Uterus (tissue), 4 donors: ENCODE measurements at places on chromosomes 1 and 21. TPM values are rescaled to one million over a fixed set of nuclear protein-coding genes. Genes with fewer than 3 reads are reported as not detected.

Gene SLC37A1
- 4.7 TPM for total RNA-seq

Gene S100A7
- not detected for total RNA-seq

Gene ILDR2
- 0.30 TPM for total RNA-seq

Gene MSTO1
- 60.6 TPM for total RNA-seq

Gene BROX
- 74.7 TPM for total RNA-seq

Gene S100A8
- total RNA-seq: 25.2 TPM

Gene GBP6
- total RNA-seq: not detected

Gene CR1
- total RNA-seq: 2.1 TPM

Gene LPAR3
- total RNA-seq: not detected

Gene IGFN1
- total RNA-seq: not detected

GRCh38 chr1:65948609-65949229, 156.0 kb downstream of the PDE4B start:
- H3K4me3 ChIP-seq: no peak overlapping the region
- no peak overlapping the region for H3K27ac ChIP-seq
- H3K4me1 ChIP-seq: no peaks in the 10 kb centered on the region
- H3K36me3 ChIP-seq: no peaks in the 10 kb centered on the region

DNA sequence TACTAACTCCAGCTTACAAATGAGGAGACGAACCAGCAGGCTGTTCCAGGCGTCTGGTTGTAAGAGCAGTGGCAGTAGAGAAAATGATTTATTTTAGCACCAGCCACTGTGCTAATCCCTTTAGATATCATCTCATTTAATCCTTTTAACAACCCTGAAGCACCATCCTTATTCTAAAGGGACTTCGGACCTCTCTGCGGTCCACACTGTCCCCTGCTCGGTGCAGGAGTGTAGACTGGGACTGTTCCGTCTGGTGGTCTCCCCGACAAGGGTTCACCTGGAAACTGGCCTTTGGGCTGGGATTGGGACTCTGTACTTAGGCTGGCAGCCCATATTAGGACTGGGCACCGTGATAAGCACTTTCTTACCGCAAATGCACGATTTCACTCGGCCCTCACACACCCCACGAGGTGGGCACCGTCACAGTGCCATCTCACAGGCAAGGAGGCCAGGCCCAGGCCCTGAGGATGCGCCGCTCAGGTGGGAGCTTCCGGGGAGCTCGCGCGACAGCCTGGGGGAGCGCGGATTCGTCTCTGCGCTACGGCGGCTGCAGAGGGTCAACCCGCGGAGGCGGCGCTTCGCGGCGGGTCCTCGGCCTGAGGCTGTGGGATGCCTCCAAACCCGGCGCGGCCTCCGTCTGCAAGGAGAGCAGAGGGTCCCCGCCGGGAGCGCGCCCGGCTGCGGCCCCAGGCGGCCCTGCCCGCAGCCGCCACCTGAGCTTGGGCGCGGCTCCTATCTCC, 45.2 kb downstream of the ATP1A1 start:
- DNase-seq: peak; percentile 84
- no peaks in the 10 kb centered on the region for H3K27me3 ChIP-seq
- H3K27ac ChIP-seq: peak overlapping the region; percentile 78
- peaks cover 3% of the 10 kb centered on the region for H3K4me1 ChIP-seq
- peak overlapping the region; percentile 80 for H3K4me3 ChIP-seq

GRCh38 chr1:117674521-117675400, 68.9 kb downstream of the TENT5C start:
- H3K4me3 ChIP-seq: no peak overlapping the region
- H3K36me3 ChIP-seq: no peaks in the 10 kb centered on the region
- DNase-seq: no peak
- H3K27me3 ChIP-seq: no peaks in the 10 kb centered on the region
- no peak overlapping the region for H3K27ac ChIP-seq
- no peaks in the 10 kb centered on the region for H3K4me1 ChIP-seq

DNA sequence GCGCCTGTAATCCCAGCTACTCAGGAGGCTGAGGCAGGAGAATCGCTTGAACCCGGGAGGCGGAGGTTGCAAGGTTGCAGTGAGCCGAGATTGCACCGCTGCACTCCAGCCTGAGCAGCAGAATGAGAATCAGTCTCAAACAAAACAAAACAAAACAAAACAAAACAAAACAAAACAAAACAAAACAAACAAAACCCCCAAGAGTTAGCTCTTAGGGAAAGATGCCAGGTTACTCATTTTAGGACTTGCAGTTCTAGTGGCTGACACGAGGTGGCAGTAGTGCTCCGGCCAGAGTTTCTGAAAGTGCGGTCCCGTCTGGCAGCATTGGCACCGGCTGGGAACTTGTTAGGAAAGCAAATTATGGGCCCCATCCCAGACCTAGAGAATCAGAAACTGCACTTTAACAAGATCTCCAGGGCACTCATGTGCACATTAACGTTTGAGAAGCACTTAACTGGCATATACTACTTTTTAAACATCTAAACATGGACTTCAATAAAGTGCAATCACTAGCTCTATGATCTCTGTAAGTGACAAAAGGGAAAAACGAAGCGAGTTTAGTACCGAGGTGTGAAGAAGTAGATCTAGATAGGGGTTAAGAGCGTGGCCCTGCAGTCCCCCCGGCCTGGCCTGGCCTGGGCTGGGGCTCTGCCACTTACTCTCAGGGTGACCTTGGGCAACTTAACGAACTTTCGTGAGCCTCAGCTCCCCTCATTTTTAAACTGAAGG, 41.9 kb upstream of the TNFRSF1B start:
- H3K4me3 ChIP-seq: no peak overlapping the region
- H3K36me3 ChIP-seq: no peaks in the 10 kb centered on the region
- H3K27me3 ChIP-seq: no peaks in the 10 kb centered on the region
- peak; percentile 80 for DNase-seq
- no peak overlapping the region for H3K27ac ChIP-seq
- H3K4me1 ChIP-seq: no peaks in the 10 kb centered on the region

- DNase-seq: no peak
- peak overlapping the region; percentile 75 for H3K4me3 ChIP-seq
- no peaks in the 10 kb centered on the region for H3K27me3 ChIP-seq
- H3K27ac ChIP-seq: peak overlapping the region; percentile 95
These were observed 7.7 kb upstream of the MPZL1 start for GRCh38 chr1:167714098-167714438.

DNA sequence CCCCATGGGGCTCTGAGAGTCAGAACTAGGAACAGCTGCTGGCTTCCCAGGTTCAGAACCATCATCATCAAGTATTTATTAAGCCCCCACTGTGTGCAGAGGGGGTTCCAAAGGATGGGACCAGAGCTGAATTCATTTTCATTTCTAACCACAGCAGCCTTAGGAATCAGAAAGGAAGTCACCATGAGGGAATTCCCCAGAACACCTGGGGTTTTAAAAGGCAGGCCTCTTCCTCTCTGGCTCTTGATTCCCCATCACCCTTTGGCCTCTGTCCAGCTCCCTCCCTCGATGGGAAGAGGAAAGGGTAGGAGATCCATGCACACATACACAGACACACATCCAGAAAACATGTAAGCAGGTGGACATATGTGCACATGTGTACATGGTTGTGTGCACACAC, 1.3 kb upstream of the KCNN3 start:
- H3K27ac ChIP-seq: no peak overlapping the region
- H3K27me3 ChIP-seq: no peaks in the 10 kb centered on the region
- H3K4me3 ChIP-seq: no peak overlapping the region
- peak; percentile 30 for DNase-seq

DNA sequence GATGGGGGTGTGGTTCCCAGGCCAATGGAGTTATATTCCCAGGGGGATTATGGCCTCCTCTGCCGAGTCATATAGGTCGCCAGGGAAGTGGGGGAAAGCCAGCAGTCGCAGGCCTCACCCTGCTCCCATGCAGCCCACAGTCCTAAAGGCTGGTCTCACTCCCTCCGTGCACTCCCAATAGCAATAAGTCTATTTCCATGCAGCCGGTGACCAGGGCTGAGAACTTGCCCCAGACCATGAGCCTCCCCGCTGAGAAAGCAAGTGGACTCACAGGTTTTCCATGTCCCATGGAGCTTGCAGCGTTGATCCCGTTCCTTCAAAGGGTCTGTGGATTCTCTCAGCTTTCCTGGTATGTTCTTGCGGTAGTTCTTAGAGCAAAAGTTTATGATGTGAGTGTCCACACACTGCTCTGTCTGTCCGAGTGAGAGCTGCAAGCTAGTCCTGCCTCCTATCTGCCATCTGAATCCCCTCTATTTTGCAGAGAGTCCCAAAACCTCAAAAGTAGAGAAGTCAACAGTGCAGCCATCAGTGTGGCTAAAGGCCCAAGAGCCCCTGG, 81.7 kb upstream of the TMPRSS2 start:
- H3K4me1 ChIP-seq: no peaks in the 10 kb centered on the region
- H3K27me3 ChIP-seq: no peaks in the 10 kb centered on the region
- no peak overlapping the region for H3K4me3 ChIP-seq
- H3K27ac ChIP-seq: no peak overlapping the region
- no peak for DNase-seq
- H3K36me3 ChIP-seq: no peaks in the 10 kb centered on the region

DNA sequence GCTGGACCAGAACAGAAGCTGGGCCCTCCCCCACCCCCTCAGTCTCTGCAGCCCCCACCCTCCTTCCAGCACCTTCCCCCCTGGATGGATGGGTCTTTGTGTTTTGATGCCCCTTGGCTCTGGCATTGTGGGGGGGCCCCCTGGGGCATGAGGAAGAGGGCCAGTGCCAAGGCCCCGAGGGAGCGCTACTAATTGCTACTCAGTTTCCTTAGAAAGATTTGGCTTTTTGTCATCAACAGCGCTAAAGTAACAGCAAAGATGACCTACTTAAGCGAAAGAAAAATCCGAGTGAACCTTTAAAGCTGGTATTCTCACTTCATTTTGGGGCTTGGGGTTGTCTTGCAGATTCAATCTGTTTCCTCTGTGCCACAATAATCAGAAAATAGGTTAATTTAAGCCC, 63.5 kb downstream of the SKI start:
- peak overlapping the region; percentile 76 for H3K27ac ChIP-seq
- no peak overlapping the region for H3K4me3 ChIP-seq
- no peaks in the 10 kb centered on the region for H3K27me3 ChIP-seq
- H3K36me3 ChIP-seq: no peaks in the 10 kb centered on the region
- no peak for DNase-seq

GRCh38 chr1:116710420-116711262, 43.1 kb upstream of the IGSF3 start:
- DNase-seq: no peak
- no peaks in the 10 kb centered on the region for H3K36me3 ChIP-seq
- H3K27ac ChIP-seq: no peak overlapping the region
- H3K27me3 ChIP-seq: no peaks in the 10 kb centered on the region
- H3K4me1 ChIP-seq: no peaks in the 10 kb centered on the region
- H3K4me3 ChIP-seq: no peak overlapping the region

- DNase-seq: no peak
- no peaks in the 10 kb centered on the region for H3K4me1 ChIP-seq
- H3K4me3 ChIP-seq: no peak overlapping the region
These were observed 96.3 kb downstream of the ARHGEF10L start for GRCh38 chr1:17635811-17636210.

DNA sequence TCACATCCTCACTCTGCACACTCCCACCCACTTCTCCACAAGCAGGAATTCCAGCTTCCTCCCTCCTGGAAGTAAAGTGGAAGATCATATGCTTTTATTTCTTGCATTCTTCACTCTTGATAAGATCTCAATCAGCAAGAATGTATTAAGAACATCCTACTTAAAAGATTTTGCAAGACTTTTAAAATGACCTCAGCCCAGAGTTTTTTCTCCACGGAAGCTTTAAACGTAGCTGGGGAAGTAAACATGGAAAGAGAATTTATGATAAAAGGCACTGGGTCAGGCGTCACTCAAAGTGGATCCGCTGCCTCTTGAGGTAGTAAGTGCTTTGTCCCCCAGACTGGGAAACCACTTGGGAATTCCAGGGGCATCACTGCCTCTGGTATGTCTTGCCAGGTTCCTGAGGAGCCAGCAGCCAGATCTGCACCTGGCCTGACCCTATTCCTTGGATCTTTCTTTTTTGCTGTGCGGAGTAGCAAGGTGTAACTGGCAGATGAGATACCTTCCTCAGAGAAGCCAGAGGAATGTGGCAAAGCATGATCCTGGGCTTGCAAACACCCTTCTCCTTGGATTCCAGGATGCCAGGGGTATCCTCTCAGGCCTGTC, 33.9 kb downstream of the CDK18 start:
- no peak overlapping the region for H3K27ac ChIP-seq
- H3K27me3 ChIP-seq: no peaks in the 10 kb centered on the region
- H3K36me3 ChIP-seq: no peaks in the 10 kb centered on the region
- no peak overlapping the region for H3K4me3 ChIP-seq

- no peaks in the 10 kb centered on the region for H3K36me3 ChIP-seq
- no peak overlapping the region for H3K27ac ChIP-seq
- H3K4me3 ChIP-seq: no peak overlapping the region
- H3K4me1 ChIP-seq: no peaks in the 10 kb centered on the region
These were observed 39.4 kb upstream of the FAM3B start for GRCh38 chr21:41277196-41277595.

DNA sequence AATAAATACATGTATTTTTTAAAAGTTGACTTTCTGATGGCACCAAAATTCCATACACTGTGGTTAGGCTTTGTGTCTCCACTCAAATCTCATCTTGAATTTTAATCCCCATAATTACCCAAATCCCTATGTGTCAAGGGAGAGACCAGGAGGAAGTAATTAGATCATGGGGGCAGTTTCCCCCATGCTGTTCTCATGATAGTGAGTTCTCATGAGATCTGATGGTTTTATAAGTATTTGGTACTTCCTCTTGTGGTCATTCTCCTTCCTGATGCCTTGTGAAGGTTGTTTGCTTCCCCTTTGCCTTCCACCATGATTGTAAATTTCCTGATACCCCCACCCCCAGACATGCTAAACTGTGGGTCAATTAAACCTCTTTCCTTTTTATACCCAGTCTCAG, 1218.4 kb upstream of the PRMT6 start:
- no peak overlapping the region for H3K4me3 ChIP-seq
- DNase-seq: no peak
- H3K27ac ChIP-seq: no peak overlapping the region
- H3K27me3 ChIP-seq: no peaks in the 10 kb centered on the region
- no peaks in the 10 kb centered on the region for H3K4me1 ChIP-seq
- H3K36me3 ChIP-seq: no peaks in the 10 kb centered on the region

DNA sequence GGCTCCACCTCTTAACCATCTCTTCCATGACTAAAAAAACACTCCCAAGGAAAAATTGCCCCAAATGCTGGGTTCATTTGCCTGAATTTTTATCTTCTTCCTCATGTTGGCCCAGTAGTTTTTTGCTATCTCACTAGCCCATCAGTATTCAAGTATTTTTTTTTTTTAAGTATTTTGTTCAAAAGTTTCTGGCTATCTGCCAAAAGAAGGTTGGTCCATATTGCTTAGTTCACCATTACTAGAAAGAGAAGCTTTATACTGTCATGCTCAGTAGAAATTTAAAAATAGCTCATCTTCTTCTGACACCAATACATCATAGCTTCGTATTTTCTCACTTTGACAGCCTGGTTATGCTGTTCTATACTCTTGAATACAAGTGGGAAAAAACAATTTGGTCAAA, 41.0 kb upstream of the PDE9A start:
- no peak for DNase-seq
- no peak overlapping the region for H3K27ac ChIP-seq
- H3K4me1 ChIP-seq: no peaks in the 10 kb centered on the region
- H3K4me3 ChIP-seq: no peak overlapping the region
